ENCODE measurements at places on chromosomes 6 and 20.

GRCh38 chr6:132962936-132963868, 148.8 kb downstream of the RPS12 start:
- DNase-seq: no peak

- DNase-seq: no peak
Measured at GRCh38 chr6:111173946-111174345, 86.6 kb downstream of the SLC16A10 start.

DNA sequence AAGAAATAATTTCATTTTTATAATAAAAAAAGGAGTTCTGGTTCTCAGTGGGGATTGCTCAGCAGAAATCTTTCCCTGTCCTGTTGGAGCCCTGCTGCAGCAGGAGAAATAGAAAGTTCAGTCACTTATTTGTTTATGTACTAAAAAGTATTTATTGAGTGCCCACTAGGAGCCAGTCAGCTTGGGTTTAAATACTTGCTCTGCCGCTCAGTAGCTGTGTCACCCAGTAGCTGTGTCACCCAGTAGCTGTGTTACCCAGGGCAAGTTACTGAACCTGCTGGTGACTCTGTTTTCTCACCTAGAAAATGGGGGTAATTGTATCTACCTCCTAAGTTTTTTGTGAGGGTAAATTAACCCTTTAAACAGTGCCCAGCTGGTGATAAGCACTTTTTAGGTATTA, 32.9 kb downstream of the FOXF2 start:
- DNase-seq: no peak

DNA sequence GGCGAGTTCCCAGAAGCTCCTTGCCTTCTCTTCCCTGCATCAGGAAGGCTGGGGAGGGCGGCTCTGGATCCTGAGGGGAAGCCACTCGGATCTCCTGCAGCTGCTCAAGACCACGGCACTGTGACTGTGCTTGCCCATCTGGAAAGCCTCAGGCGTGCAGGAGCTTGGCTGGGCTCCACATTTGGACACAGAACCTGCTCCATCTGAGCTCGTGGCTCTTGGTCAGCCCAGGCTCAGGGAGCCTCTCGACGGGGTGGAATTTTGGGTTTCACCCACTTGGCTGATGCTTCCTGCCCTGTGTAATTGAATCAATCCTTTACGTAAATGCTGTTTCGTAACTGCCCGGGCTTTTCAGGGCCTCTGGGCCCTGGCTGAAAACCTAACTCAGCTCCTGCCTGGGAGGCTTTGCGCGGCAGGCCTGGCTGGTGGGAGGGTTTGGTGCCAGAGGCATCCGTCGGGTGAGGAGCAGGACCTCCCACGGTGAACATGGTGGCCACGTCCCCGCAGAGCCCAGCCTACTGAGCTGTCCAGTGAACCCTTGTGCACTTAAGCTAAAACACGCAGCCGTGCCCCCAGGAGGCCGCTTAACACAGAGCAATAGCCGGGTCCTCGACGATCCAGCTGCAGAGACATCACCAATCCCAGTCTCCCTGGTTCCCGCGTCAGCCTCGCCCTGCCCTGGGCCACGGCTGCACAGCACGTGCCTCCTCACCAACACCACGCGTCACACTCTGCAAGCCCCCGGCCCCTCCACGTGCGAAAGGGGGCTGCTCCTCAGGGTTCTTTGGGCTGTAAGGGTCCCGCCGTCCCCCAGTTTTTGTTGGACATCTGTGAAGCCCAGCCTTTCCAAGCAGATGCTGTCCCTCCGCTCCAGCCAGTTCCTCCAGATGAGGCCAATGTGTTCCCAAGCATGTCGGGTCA, 241.0 kb downstream of the DLL1 start:
- DNase-seq: no peak

Measured in T-helper 22 cell (primary cell).